ENCODE measurements at places on chromosomes 2 and 18.

GRCh38 chr2:11050565-11050964 is 104.7 kb upstream of the SLC66A3 start:
- DNase-seq, result no peak

- DNase-seq, result no peak
Measured at GRCh38 chr18:69980982-69981804, 33.5 kb upstream of the CD226 start.

DNA sequence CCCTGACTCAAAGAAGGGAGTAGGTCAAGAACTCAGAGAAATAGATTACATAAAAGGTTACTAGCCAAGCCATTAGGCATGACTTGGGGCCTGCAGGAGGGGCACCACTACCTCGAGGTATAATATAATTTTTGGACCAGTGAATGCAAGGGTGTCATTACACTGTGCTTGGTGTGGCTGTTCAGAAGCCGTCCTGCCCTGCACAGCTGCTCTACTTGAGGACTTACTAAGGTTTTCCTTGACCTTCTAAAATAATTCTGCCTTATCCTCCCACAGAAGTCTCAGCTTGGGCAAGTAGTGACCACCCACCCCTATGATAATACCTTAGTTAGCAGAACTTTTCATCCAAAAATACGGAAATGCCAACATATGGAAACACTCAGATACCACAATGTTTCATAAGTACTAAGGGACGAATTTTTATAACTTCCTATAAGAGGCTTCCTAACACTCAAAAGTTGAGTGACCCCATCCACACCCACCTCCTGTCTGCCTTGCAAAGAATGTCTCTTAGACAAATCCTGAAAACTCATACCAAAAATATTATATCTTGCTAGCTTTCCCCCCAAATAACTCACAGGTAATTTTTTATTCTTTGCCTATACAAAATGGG is 17.7 kb upstream of the ATG16L1 start:
- no peak for DNase-seq

GRCh38 chr2:6913415-6914157 is 3.6 kb upstream of the RNF144A start:
- DNase-seq, result no peak

DNA sequence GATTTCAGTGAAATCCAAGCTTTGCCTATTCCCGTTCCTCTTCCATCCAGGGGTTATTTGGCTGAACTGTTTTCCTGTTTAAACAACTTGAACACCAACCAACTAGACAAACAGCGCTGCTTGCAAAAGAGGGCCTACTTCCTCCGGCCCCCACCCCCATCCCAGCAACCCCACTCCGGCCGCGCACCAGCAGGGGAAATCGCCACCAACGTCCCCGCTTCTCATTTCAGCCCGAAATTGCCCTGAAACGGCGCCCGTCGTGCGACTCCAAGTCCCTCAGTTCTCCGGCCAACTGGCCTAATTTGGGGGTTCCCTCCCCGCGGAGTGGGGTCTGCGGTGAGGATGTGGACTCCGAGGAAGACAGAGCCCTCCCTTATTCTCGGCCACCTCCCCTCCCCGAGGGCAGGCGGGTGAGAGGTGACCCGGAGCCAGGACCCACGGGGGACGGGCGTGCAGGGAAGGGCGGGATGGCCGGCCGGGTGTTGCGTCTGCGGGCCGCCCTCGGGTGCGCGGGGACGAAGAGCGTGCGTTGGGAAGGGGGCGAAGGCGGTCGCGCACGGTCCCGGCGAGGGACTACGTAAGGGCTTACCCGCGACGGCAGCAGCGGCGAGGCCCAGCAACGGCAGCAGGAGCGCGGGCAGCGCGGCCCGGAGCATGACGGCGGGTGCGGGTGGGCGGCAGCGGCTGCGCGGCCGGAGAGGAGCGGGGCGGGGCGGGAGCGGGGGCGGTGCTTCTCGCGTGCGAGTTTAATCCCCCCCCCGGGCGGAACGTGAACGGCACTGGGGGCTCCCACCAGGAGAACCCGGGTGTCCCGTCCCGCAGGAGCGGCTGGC is at the start of gene CD302:
Gene CD302 (minus strand): TSS at position 666 of the 833 bp plus-strand sequence. CDS start 10 bp downstream, at position 656.
- peak; percentile 73 for DNase-seq

GRCh38 chr18:75360215-75360614 is 67.3 kb downstream of the SMIM21 start:
- DNase-seq, result no peak

GRCh38 chr2:11530864-11531465 is 2.9 kb upstream of the GREB1 start:
- no peak for DNase-seq

GRCh38 chr2:45305599-45305998 is 296.3 kb upstream of the SIX2 start:
- no peak for DNase-seq

DNA sequence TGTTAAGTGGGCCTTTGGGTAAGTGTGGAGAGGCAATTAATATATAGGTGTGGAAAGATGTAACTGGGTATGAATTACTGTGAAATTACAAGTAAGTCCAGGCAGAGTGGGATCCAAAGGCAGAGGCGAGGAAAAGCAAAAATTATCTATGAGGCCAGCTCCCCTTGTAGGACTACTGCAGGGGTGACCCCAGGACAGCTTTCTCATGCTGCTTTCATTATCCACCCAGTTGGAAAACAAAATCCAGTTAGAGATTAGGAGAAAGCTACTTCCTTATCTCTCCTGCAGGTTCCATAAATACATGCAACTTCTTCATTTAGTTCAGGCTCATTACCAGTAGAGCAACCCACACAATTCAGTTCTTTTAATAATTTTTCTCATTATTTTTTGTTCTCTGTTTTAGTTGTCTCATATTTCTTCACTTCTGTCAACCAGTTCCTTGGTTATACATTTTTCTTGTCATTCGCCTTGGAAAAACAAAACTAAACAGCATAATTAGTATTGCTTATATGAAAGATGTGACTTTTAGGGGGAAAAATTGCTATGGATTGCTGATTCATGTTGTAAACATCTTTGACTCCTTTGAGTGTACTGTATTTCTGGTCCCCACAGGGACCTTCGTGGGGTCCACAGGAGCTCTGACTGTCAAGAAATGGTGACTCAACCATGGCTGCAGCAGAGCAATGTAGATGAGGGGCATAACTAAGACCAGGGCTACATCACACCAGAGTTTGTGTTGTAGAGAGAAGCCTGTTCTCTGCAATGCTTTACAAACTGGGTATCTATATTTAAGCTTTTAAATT is 110.4 kb upstream of the PARD3B start:
- no peak for DNase-seq

DNA sequence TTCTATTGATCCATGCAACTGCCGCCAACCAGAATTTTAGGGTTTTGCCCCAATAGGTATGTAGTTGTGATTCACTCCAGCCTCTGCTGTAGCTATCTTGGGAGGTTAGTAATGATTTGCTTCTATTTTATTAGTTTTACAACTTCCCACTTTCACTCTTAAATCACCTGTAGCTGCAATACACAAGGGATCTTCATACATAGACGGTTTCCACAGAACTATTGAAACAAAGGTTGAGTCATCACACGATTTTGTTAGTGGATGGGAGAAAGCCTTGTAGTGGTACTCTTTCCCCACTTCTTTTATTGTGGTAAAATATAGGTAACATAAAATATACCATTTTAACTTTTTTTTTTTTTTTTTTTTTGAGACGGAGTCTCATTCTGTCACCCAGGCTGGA is 104.2 kb upstream of the SPRED2 start:
- no peak for DNase-seq

GRCh38 chr2:15178946-15179345 is 382.2 kb downstream of the NBAS start:
- no peak for DNase-seq

DNA sequence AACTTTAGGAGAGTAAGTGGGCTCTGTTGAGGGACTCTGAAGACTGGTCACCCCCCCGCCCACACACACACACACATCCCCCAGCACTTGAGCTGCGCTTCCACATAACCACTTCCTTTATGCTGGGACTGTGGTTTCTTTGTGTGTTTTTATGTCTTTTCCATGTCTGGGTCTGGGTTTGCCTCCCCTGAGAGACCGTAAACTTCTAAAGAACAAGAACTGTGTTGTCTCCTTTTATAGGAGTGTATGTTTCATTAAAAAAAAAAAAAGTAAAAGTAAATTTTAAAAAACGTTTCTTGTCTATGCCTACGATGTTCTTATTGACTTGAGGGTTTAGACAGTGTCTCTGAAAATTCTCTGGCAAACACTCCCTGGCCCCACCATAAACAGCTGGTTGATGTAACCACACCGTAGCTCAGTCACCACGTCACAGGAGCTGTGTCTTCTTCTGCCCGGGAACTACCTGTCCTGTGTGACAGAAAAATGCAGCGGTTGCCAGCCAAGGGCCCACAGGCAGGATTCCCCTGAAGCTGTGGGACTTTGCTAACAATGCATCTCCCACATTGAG is 68.0 kb downstream of the KLHL29 start:
- DNase-seq, result no peak

DNA sequence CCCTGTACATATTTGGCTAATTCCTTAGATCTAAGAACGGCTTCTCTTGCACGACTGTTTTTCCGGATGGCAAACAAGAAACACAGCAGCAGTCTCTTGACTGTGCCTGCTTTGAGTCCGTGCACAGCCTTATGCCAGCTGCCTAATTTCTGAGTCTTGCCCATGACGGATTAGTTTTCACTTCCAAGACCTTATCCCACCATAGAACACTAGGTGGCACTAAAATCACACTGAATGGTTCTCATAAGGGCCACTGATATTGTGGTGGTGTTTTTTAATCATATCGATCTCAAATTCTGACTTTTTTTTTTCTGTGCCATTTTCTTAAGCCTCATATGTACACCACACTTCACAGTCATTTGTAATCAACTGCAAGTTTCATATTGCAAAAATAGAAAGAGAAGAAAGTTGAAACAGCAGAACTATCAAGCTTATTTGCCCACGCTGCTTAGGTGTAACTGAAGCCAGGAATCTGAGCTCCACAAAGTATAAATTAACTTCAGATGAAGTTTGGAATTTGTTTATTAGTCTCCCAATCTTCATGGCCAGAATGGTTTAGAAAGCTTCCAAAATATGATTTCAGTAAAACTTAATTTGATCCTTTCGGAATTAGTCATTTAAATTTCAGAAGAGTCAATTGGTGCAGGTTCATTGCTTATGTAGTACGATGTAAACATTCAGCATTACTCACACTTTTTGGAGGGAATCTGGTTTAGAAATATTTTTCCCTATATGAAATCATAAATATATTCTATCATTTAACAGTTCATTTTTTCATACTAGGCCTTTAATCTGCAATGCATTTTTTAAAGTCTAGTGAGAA is 45.5 kb upstream of the SCN7A start:
- DNase-seq, result peak; percentile 16

- no peak for DNase-seq
Measured at GRCh38 chr2:177474998-177475397, 82.4 kb downstream of the AGPS start.

DNA sequence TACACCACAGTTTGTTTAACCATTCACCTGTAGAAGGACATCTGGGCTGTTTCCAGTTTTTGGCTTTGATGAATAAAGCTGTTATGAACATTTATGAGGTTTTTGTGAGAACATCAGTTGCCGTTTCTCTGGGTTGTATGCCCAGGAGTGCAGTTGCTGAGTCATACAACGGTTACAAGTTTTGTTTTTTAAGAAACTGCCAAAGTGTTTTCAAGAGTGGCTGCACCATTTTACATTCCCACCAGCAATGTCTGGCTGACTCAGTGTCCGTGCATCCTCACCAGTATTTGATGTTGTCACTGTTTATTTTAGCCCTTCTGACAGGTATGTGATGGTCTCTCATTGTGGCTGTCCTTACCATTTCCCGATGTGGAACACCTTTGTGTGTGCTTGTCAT is 48.0 kb upstream of the GPR17 start:
- no peak for DNase-seq

DNA sequence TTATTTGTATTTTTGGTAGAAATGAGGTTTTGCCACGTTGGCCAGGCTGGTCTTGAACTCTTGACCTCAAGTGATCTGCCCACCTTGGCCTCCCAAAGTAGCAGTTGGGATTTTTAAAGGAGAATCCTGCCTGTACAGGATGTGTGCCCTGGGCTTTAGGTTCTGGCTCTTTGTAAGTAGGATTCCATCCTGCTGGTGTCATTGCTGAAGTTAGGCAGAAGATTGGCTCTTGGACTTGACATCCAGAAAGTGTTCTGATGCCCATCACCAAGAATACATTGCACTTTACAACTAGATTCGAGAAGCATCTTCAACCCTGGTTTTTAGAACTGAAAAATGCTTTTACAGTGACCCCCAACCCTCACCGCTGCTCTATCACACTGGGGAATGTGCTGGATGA is 4.4 kb upstream of the TWIST2 start:
- DNase-seq, result no peak

GRCh38 chr2:231685349-231686191 is 22.8 kb upstream of the PTMA start:
- no peak for DNase-seq

DNA sequence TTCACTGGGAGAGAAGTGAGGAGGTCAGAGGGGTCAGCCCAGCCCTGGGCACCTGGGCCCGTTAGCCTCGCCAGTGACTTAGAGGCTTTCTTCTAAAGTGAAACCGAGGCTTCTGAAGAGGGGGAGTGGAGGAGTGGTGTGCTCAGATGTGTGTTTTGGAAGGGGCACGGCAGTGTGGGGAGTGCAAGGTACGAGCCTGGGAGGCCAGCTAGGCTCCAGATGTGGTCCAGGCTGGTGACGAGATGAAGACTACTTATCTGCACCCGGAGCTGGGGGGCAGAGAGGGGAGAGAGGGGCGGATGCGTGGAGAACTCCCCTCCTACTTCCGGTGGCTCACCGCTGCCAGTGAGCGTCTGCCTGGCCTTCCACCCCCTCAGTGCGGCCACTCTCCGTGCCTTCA is 371.3 kb upstream of the HS6ST1 start:
- no peak for DNase-seq

DNA sequence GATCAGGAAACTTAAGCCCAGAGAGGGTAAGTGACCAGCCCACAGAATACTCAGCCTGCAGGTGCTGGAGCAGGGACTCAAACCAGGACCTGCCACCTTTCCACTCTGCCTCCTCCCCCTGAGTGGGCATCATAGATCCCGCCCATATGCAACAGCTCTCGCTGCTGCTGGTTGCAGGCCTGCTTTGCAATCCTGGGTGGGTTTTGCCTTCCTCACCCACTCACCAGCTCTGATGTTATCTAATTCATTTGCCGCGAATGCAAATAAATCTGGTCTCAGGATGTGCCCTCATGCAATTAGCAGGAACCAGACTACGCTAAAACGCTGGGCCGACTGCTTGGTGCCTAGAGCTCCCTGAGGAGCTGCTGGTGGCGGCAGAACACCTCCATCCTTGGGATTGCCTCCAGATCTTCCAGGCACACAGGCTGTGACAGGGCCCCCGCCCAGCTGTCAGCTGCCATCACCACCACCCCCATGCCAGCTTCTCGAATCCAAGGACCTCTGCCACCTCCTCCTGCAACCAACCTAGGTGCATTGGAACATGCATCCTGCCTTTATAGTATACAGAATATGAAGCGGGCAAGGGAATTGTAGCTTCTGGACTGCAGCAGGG is 28.8 kb downstream of the CNGA3 start:
- no peak for DNase-seq
